ENCODE measurements at places on chromosomes 16 and 17.
A peak's percentile ranks its signal among the peaks of the same experiment; 100 is the strongest.

- DNase-seq = no peak
These were observed 48.3 kb downstream of the WDR45B start for GRCh38 chr17:82599674-82600661.

GRCh38 chr17:82367724-82368524 is 3.6 kb upstream of the UTS2R start:
- DNase-seq = no peak

- peak; percentile 44 for DNase-seq
These were observed 11.5 kb upstream of the SRCIN1 start for GRCh38 chr17:38617074-38617860.

GRCh38 chr16:69112285-69113129 is 7.1 kb downstream of the HAS3 start:
- DNase-seq = peak; percentile 54

GRCh38 chr17:27078296-27078695 is 215.6 kb upstream of the WSB1 start:
- no peak for DNase-seq

DNA sequence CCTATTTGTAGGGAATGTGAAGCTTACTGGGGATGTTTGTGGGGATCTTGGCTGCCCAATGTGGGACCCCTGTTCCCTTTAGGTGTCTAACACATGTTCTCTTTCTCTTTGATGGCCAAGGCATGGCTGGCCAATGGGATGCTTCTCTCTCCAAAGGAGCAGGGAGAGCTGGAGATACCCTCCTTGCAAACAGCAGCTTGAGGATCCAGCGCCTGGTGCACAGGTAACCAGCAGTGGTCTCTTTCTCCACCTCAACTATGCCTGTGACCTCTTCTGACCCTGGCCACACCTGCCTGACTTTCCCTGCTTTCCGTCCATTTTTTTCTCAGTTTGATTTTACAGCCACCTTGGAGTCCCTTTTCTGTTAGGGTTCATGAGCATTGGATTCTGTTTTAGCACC is 16.8 kb upstream of the NKD1 start:
- DNase-seq = no peak

DNA sequence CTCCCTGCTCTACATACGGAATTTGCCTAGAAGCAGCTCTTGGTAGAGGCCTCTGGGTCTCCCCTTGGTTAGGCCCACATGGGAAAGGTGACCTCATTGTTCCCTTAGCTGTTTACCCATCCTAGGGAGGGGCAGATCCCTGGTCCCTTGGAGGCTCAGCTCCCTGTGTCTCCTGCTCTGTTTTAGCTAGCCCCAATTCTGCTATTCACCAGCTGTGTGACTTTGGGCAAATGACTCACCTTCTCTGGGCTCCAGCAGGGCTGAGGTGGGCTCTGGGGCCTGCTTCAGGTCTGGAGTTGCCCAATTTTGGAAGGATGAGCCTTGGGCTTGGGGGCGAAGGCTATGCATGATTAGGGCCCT is 3.9 kb downstream of the ABCC3 start:
- no peak for DNase-seq

DNA sequence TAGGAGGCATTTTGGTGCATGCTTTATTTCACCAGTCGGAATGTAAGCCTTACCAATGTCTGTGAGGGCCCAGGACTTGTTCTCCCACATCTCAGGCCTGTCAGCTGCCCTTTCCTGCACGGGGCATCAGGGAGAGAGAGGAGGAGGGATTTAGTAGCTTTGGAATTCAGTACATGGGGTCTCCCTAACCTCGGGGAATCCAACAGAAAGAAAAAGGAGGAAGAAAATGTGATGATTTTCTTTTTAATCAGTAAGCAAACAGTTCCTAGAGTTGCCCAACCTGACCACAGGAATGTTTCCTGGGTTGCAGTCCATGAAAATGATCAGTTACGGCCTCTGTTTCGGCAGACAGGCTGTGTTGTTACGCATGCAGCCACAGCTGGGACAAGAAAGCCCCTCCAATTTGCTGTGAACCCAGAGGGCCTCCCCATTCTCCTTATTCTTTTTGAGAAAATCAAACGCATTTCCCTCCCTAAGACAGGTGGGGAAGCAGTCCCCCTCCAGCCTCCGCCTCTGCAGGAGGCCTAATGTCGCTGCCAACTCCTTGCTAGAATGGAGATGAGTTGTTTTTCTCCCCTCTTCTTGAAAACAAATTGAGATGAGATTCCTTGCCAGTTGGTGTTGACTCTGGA is 53.1 kb upstream of the TANGO6 start:
- DNase-seq = peak; percentile 45

GRCh38 chr17:42112552-42113176 is at the start of gene DHX58:
Gene DHX58 (minus strand): TSS chr17:42112714. CDS start chr17:42111892, 822 bp downstream.
- peak; percentile 85 for DNase-seq

- DNase-seq = no peak
These were observed 18.9 kb downstream of the ADGRG1 start for GRCh38 chr16:57647136-57647875.

- no peak for DNase-seq
These were observed 57.5 kb downstream of the CDH13 start for GRCh38 chr16:82684256-82684655.

GRCh38 chr17:50684612-50685333 is 22.9 kb downstream of the ANKRD40 start:
- no peak for DNase-seq

DNA sequence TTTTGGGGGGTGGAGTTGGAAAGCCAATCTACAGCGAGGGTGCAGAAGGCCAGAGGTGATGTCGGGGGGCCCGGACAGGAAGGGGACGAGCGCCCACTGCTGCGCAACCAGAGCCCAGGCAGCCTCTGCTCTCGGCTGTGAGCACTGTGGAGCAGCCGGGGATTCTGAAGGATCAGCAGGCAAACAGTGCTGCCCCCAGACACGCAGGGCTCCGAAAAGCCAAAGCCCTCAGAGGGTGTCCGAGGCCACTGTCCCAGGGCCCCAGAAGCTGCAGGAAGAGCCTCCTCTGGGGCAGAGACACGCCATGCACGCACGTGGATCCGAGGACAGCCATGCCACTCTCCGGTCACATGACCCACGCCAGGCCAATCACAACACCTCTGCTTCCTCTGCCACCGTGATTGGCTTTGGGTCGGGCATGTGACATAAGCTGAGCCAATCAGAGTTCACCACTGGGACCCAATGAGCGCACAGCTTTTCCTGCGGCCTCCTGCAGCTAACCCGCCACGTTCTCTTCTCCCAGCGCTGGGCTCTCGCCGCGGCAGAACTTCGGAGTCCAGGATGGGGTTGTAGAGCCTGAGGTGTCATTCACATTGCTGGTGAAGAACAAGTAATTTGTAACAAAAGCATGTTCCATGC is 40.7 kb downstream of the ACTG1 start:
- DNase-seq = peak; percentile 96

DNA sequence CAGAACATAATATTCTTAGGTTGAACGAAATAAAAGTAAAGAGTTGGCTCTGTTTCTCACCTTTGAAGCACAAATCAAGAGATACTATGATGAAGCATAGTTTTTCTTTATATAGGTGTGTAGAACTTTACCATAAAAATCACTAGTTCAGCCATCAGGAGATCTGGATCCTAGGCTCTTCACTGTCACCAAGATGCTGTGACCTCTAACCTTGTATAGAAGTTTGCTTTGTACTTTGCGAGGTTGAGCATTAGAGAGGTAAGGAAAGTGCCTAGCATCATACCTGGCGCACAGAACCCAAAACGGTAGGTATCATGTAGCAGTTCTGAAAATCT is 553 bp upstream of the CDC6 start:
- no peak for DNase-seq

DNA sequence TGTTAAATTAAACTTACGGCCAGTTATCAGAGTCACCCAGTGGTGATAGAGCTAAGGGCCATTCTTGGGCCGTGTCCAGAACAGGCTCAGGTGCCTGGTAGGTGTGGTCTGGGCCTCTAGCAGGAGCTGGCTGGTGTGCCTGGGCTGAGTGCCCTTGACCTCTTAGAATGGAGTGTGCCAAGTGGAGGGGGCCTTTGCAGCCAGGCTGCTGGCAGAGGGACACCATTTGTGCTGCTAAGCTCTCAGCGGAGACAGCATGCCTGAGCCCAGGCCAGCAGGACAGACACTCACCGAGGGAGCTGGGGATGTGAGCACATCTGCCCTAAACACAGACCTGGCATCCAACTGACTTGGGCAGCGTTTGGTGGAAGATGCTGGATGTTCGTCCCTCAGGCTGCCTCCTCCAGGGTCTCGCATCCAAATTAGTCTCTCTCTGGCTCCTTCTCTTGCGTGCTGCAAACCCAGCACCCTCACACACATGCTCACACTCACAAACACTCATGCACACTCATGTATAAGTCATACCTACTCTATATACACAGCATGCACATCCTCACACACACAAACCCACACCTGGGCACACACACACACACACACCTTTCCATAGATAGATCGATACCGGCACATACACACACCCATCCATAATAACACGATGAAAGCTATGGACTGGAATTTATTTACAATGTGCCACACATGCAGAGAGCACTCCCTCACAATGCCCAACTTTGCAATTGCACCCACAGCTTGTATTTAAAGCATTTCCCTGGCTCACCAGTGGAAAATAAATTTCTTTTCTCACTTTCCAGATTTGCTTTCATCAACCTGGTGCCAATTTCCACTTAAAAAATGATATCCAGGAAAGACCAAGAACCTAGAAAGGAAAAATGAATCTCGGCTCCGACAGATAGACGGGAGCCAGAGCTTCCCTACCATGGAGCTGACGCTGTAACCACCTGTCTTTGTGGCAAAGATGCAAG is 33.6 kb upstream of the CDH5 start:
- no peak for DNase-seq

GRCh38 chr17:47145351-47145750 is 43.7 kb downstream of the CDC27 start:
- DNase-seq = no peak

DNA sequence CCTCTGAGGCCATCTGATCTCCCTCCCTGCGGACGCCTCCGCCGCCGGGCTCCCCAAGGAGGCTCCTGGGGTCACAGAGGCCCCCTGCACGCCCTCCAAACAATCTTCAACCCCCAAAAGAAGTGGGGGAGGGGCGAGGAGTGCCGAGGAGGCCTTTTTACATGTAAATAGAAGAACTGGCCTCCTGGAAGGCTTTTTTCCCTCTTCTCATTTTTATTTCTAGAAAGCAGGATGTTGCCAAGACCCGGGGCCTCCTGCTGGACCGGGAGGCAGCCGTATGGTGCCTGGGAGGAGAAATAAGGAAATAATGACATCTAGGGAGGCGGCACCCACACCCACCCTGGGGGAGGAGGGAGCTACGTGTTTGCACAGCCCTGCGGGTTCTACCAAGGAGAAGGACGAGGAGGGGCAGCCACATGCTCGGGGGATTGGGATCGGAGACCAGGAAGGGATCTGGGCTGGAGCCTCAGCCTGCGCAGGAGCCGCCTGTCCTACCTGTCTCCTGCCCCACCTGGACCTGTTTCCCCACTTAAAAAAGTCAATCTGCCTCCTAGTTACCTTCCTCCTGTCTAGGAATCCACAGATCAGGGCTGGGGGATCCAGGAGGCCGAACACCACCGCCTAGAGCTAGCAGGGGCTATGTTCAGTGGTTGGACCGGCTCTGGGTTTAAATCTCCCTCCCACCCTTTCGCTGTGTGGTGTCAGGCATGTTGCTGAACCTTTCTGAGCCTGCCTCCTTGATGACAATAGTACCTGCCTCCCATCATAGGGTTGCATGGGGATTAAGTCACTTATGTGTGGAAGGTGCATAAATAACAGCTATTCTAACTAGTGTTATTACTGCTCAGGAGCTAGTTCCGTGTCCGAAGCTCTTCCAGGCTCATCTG is 175.7 kb upstream of the GSE1 start:
- peak; percentile 77 for DNase-seq

DNA sequence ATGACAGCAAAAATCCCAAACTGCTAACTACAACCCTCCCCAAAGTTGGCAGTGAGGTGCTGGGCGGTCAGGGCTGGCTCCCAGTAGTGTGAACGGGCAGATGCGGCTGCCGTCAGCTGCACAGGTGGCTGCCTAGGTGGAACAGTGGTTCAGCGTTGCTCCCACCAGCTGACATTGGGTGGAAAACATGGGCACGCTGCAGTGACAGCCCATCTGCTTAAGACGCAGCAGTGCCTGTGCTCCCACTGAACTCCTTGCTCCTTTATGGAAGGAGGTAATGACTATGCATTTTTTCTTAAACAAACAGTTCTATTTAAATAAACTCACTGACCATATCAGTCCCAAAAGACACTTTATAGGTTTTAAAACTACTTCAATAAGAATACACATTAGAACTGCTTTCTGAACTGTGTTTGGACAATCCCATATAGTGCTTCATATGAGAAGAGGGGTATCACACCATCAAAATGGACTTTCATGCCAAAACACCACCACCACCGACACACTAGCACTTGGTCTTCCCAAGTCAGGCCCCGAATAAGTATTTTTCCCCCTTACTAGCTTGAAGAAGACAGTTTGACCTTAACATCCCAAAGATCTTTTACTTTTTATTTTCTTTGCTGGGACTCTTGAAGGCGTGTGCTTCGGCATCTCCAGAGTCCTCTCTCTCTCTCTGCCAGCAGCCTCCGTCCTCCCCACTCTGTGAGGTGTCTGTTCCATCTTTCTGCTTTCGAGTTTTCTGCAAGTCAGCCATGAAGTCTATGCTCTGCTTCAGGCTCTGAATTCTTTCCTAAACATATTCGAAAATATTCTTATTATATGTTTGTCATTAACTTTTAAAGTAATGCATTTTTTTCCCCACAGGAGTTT is 34.4 kb downstream of the BRD7 start:
- no peak for DNase-seq

DNA sequence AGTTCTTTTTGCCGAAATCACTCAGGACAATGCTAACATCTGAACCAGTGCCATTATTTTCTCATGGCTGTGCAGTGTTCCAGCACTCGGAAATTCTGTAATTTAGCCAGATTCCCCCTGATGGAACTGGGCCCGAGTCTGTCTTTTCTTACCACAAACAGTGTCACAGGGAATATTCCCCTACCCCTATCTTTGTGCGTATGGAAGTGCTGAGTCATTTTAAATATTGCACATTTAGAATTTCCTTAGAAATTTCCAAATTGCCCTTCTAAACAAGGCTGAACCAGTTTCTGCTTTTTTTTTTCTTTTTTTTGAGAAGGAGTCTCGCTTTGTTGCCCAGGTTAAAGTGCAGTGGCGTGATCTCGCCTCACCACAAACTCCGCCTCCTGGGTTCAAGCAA is 88.0 kb upstream of the CREBBP start:
- DNase-seq = no peak

- peak; percentile 51 for DNase-seq
These were observed 590 bp downstream of the TMEM219 start for GRCh38 chr16:29962344-29962994.

- DNase-seq = no peak
These were observed 53.1 kb downstream of the CFDP1 start for GRCh38 chr16:75379911-75380847.

DNA sequence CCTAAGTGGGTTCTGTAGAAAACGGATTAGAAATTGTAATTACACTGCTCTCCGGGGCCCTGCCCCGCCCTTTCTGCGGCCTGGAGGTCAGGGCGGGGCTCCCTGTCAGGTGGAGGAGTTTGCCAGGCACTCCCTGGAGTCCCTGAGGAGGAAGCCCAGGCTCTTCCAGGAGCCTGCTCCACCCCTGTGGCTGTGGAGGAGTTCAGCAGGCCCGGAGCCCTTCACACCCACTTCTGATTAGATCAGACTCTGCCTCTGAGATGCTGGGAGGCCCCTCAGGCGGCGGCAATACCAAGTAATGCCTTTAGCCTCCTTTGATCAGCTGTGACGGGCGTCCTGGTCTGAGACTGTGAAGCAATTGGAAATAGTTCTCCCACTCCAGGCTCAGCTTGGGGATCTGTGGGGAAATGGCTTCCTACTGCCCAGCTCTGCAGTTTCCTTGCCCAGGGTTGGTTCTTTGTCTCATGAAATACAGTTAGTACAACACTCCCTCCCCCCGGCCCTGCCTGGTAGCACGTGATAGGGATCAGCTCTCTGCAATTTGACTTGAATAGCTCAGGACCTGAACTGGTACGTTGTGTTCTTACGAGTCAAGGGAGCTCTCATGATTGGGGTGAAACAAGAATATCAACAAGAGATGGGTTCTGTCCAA is 22.3 kb downstream of the BAIAP2 start:
- DNase-seq = no peak
